CD4-positive, CD25-positive, alpha-beta regulatory T cell (primary cell): ENCODE measurements at places on chromosomes 13 and 19.

DNA sequence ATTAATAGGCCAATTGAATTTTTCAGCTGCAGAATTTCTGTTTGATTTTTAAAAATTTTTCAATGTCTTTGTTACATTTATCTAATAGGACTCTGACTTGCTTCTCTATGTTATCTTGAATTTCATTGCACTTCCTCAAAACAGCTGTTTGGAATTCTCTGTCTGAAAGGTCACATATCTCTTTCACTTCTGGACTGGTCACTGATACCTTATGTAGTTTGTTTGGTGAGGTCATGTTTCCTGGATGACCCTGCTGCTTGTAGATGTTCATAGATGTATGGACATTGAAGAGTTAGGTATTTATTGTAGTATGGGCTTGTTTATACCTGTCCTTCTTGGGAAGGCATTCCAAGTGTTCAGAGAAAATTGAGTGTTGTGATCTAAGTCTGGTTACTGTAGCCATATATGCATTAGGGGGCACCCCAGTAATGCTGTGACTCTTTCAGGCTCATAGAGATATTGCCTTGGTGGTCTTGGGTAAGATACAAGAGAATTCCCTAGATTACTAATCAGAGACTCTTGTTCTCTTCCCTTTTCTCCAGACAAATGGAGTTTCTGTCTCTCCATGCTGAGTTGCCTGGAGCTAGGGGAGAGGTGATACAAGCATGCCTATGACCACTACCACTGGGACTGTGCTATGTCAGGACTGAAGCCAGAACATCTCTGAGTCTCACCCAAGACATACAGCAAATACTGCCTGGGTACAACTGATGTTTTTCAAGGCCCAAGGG, 27.8 kb downstream of the RFC3 start:
- DNase-seq = no peak

GRCh38 chr19:441213-441836, 19.5 kb downstream of the SHC2 start:
- no peak for DNase-seq

DNA sequence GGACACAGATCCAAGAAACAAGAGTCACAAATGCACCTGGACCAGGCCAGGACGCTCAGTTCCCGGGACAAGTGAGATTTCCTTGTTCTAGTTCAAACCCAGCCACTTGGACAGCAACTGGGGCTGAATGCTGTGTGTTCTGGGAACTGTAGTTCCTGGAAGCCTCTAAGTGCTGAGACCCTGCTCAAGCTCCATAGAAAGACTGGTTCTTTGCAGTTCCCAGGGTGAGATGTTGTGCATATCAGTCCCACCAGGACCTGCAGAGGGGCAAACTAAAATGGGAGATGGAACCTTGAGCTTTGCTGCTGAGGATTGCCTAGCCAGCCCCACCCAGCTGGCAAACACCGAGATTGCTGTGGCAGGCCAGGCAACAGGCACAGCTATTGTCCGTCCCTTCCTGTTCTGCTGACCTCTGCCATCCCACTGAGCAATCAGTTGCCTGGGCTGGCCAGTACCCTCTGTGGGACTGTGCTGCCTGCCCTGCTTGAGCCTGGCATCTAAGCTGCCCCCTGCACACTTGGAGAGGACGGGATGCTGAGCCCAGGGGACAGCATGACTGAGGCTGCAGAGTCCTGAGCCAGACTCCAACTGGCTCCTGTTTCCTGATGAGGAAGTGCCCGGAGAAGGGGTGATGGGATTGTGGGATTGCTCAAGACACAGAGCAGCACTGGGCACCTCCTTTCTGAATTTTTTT, 1.4 kb upstream of the GIPC1 start:
- DNase-seq = no peak

GRCh38 chr19:7921967-7922835, 2.1 kb downstream of the SNAPC2 start:
- DNase-seq = no peak

DNA sequence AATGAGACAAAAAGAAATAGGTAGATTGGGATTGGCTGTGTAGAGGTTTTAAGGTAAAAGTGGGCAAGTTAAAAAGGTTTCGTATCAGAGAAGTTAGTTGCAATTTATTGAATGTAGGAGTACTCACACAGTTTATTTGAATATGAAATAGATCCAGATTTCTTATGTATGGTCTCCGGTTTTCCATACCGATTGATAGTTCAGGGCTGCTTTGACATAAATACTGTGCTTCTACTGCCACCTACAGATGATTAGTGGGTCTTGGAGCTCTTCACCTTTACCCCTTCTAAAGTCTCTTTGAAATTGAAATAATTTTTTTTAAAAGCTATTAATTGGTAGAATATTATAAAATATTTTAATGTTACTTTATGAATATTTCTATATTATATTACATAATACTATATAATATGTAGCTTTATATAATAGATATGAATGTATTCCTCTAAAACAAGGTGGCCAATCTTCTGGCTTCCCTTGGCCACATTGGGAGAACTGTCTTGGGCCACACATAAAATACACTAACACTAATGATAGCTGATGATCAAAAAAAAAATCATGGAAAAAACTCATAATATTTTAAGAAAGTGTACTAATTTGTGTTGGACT, 7.7 kb upstream of the GPR18 start:
- DNase-seq = peak; percentile 67
